Testis (tissue), 5 donors: ENCODE measurements at places on chromosomes 7 and 10. TPM values are rescaled to one million over a fixed set of nuclear protein-coding genes. Genes with fewer than 3 reads are reported as not detected.
A peak's percentile ranks its signal among the peaks of the same experiment; 100 is the strongest.

- no peak for DNase-seq
Observed at GRCh38 chr10:59678884-59679301, 30.8 kb downstream of the SLC16A9 start.

- no peak for DNase-seq
Observed at GRCh38 chr10:49143249-49143648, 9.4 kb upstream of the FAM170B start.

DNA sequence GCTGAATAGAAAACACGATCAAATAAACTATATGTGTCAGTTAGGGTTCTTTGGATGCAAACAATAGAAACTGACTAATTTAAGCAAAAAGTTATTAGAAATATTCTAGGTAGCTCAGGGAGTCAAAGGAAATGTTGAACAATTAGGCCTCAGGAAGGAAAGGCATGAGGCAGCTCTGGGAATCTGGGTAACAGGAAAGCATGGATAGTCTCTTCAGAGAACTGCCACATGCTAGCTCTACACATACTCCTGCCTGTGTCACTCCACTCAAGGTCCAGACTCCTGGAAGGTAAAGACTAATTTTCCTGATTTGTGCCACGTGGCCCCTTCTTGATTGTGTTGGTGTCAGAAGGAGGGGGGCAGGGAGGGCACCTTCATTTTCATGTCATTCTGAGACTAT, 23.8 kb upstream of the PTTG1IP2 start:
- no peak for DNase-seq

GRCh38 chr7:94697035-94697974, 41.4 kb upstream of the SGCE start:
- DNase-seq: peak; percentile 48

- DNase-seq: peak; percentile 80
Observed at GRCh38 chr10:70461397-70462348, 16.9 kb upstream of the PALD1 start.

GRCh38 chr7:157625973-157626742, 289.4 kb downstream of the DNAJB6 start:
- no peak for DNase-seq

DNA sequence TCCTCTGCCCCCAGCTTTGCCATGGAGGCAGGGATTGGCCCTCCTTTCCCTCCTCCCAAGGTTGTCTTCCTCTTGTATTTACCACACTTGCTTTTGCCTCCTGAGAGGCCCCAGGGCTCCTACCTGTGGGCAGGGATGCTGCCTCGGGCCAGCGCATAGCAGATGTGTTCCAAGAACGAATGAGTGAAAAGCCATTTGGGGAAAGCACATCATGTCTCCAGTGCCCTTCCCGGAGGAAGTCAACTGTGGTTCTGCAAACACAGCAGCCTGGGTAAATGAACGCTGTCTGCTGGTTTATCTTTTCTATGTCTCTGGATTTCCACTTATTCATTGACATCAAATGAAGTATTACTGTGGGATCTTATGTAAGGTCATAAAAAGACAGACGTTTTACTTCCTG, 161.7 kb downstream of the FANK1 start:
- no peak for DNase-seq

GRCh38 chr7:55534916-55535590, 37.2 kb downstream of the VOPP1 start:
- no peak for DNase-seq

- DNase-seq: no peak
Observed at GRCh38 chr7:70925411-70926115, 206.4 kb upstream of the GALNT17 start.

The UCMA gene
- total RNA-seq: 0.43 TPM

The MRPS33 gene
- total RNA-seq: 28.8 TPM

The GPER1 gene
- 3.2 TPM for total RNA-seq

The TLX1 gene
- total RNA-seq: 1.7 TPM

The HTR5A gene
- 0.87 TPM for total RNA-seq

The IFIT1B gene
- total RNA-seq: not detected

The GCK gene
- total RNA-seq: 0.94 TPM

The RGR gene
- 5.9 TPM for total RNA-seq
